NCI-H2029 (cell line): ENCODE measurements at places on chromosomes 3 and 15.

GRCh38 chr3:159786489-159787177, 202.0 kb upstream of the IL12A start:
- DNase-seq, result no peak

DNA sequence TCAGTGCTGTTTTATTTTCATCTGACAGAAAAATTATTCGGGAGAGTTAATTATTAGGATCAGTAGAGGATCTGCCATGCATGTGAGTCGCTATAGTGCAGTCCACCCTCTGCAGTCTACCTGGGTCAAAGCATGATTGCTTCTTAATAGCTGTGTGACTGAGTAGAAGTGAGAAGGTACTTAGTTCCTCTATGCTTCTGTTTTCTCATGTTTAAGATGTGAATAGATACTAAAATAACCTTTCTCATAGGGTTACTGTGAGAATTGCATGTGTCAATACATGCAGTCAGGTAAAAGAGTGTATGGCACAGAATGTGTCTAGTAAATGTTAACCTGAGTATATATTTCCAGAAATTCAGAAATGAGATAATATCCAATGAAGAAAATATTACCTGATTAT, 435.7 kb downstream of the NAALADL2 start:
- no peak for DNase-seq

- DNase-seq, result no peak
Observed at GRCh38 chr3:49244581-49245205, 32.3 kb downstream of the C3orf62 start.

GRCh38 chr3:169170456-169170855, 493.1 kb downstream of the MECOM start:
- DNase-seq, result no peak

GRCh38 chr3:188194332-188194731, 40.4 kb downstream of the LPP start:
- no peak for DNase-seq

GRCh38 chr3:42698911-42699230, 3.7 kb downstream of the HHATL start:
- DNase-seq, result no peak

- no peak for DNase-seq
Observed at GRCh38 chr15:63232405-63232804, 43.0 kb downstream of the RAB8B start.

GRCh38 chr3:190605385-190605784, 91.5 kb downstream of the IL1RAP start:
- no peak for DNase-seq

DNA sequence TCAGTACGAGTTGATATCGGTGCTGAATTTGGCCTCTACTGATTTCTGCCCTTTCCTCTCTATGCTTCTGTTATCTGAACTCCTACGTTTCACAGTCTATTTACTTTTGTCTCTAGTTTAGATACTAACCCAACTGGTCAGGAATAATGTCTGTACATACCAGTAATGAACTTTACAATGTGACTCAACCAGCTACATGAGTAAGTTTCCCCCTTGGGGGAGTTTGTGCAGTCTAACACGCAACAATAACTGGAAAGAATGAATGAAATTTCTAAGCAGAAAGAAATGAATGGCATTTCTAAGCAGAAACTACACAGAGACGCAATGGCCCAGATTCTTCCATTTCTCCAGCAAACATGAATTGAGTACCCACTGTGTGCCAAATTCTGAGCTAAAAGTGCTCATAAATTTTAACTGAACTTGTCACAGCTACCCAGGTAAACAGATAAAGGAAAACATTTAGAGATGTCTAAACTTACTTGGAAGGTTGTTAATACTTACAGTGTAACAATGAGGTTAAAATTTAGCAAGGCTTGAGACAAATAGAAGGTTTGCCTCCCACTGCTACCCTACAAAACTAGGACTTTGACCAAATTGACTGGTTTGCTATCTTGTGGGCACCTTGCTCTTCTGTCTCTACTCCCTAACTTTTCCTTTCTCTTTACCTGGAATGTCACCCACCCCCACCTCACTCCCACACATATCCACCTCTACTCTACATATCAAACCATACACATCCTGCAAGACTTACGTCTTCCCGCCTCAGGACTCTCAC, 11.6 kb downstream of the UPK1B start:
- DNase-seq, result no peak
